T-helper 22 cell (primary cell): ENCODE measurements at places on chromosomes 5 and 9.

- DNase-seq: no peak
Observed at GRCh38 chr9:114756920-114757319, 48.9 kb downstream of the TNFSF15 start.

DNA sequence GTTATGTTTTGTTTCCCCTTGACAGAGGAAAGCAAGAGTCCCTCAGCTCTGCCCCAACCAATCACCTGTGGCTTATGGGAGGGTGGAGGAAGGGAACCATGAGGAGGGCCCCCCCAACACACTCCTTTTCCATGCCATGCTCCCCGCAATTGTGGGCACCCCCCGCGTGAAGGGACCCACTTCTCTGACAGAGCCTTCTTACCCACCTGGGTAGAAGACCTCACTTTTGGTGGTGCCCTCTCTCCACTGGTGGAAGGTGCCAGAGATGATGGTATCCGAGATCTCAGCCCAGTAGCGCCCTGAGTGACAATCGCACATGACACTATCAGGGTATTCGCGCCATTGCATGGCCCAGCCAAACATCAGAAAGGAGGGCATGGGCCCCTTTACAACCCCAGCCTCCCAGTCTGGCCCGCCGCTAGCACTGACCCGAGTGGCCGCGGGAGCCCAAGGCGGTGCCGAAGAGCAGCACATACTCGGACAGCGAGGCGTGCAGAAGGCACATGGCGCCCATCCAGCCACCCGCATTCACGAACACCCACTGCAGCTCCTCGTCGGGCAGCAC, 714 bp downstream of the SIGMAR1 start:
- DNase-seq: no peak

GRCh38 chr5:96963267-96963666, 27.4 kb downstream of the LNPEP start:
- no peak for DNase-seq

DNA sequence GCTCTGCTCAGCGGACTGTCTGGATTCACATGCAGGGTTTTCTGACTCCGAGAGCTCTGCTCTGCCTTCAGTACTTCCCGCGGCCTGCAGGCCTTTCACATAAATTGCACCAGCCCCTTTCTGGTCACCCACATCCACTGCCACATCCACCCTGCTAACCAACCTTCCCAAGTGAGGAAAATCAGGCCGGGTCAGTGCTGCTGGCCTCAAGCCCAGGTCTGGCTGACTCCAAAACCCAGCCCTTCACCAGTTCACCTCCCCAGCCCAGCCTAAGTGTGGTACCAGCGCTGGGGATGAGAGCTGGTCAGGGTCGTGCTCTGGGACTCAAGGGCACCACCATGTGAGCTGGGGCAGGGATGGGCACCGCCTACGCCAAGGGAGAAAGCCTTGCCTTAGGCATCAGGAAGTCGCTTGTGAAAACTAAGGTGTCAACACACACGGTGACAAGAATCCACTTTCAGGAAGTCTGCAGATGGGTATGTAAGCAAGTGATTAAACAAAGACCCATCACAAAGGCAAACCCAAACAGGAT, 12.3 kb downstream of the LMAN2 start:
- DNase-seq: no peak

DNA sequence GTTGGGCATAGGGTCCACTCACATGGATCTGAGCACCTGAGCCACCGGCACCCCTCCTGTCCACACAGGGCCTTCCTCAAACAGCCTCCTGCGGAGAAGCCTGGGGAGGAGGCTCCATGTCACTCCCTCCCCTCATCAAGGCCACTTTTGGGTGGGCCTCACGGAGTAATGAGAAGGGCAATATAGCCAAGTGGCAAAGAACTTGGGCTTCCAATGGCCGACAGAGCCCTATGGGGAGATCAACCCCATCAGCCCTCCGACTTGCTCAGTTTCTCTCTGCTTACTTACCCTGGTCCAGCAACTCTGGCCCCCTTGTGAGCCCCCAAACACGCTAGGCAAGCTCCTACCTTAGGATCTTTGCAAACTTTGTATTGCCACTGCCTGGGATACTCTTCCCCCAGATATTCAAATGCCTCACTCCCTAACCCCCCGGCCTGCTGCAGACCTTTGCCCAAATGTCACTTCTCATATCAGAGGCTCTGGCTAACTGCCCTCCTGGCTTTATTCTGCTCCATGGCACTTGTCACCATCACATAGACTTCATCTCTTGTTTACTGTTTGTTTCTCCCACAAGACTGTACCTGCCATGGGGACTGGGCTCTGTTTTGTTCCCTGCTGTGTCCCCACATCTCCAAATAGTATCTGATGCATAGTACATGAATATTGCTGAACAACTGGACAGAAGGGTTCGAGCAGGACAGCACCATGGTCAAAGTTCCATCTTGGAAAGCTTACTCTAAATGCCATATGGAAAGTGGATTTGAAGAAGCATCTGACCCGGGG, 220.8 kb downstream of the FSTL4 start:
- no peak for DNase-seq

GRCh38 chr5:140603734-140604133, 29.2 kb downstream of the CD14 start:
- DNase-seq: no peak

DNA sequence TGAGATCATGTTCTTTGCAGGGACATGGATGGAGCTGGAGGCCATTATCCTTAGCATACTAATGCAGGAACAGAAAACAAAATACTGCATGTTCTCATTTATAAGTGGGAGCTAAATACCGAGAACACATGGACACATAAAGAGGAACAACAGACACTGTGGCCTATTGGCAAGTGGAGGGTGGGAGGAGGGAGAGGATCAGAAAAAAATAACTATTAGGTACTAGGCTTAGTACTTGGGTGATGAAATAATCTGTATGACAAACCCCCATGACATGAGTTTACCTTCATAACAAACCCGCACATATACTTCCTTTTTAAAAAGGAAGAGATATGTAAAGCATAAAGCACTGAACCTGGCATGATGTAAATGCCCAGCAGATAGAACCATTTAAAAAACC, 99.0 kb downstream of the MEGF10 start:
- no peak for DNase-seq

- no peak for DNase-seq
Observed at GRCh38 chr9:70569070-70569772, 154.8 kb upstream of the KLF9 start.

- no peak for DNase-seq
Observed at GRCh38 chr9:133762488-133763271, 24.5 kb upstream of the SARDH start.

DNA sequence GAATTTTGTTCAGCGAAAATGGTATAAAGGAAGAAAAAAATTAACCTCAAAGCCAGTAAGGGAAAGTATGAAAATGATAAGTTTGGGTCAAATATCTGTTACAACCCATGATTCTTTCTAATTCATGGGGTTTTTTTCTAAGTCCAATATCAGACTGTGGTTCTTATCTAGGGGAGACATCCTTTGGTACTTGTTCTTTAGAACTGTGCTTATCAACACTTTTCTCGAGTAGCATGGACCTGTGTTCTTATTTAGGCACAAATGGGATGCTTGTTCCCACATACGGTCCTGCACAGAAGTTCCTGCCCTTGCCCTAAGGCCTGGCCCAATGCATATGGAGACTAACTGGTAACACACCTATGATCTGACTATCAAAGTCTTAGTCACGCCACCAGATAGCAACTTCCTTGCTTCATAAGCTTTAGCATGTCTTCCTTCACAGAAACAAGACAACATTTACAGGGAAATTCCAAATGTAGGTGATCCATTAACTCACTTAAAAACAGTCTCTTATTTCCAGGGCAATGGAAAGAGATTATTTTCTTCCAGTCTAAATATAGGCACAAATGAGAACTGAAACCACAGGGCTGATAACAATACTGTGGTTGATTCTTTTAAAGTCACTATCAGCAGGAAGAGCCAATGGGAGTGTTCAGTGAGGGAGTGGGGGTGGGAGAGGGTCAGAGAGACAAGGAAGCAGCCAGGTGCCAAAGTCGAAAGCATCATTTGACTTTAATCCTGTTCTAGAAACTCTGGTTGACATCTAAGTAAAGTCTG, 268.8 kb upstream of the ANKRD55 start:
- no peak for DNase-seq

DNA sequence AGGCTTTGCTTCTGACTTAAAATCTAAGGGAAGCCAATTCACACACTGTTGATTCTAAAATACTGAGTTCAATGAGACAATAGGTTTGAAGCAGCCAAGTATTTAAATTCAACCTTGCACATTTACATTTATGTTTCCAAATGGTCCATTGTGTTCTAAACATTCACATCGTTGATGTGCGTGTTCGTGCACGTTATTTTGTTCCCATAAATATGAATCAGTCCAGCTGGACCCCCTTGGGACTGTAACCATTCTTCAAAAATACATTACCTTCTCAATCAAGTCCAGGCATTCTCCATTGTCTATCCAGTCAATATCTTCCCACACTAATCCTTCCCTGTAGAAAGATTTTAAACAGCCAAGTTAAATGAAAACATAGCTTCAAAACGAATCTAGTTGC, 146.4 kb upstream of the RETREG1 start:
- DNase-seq: no peak

GRCh38 chr5:160773646-160774410, 78.2 kb downstream of the ATP10B start:
- no peak for DNase-seq

- DNase-seq: no peak
Observed at GRCh38 chr5:28305891-28306290, 1267.5 kb upstream of the CDH9 start.

- no peak for DNase-seq
Observed at GRCh38 chr5:85337435-85337834, 952.8 kb upstream of the EDIL3 start.

DNA sequence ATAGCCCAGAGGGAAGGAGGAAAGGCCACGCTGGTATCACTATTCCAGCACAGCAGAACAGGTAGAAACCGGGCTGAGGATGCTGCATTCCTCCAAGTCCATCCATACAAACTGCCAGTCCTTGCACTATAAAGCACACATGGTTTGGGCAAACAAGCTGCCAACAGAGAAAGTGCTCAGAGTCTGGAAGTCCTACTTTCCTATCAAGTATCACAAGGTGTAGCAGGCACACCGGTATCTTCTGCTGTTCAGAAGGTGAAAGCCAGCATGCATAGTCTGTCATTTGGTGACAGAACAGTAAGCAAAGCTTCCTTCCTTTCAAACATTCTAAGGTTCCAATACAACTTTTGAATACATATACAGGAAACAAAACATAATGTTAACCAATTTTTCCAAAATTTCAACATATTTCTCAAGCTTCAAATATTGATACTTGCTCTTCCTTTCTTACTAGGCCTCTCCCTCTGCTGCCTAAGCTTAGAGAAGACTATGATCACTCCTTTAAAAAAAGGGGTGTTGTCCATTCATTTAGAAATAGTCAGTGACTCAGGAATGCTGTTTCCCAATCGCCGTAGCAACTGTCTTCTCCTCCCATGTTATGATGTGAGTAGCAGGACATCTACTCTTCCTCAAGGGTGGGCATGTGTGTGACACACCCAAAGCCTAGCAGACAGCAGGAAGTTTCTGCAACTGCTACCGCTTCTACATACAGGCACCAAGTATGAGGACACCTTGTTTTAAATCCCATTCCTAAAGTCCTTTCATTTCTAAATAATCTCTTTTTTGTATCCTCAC, 14.7 kb downstream of the DIAPH1 start:
- peak; percentile 4 for DNase-seq

GRCh38 chr9:6014670-6015270, 654 bp downstream of the RANBP6 start:
- DNase-seq: no peak

DNA sequence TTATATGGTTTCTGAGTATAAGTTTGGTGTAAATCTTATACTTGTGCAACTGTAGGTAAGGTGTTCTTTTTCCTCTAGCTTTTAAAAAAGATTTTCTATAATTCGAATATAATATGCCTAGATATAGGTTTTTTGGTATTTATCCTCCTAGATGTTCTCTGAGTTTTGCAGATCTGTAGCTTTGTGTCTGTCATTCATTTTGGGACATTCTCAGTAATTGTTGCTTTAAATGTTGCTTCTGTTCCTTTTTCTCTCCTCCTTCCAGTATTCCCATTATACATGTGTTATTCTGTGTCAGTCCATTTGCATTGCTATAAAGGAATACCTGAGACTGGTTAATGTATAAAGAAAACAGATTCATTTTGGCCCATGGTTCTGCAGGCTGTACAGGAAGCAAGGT, 33.7 kb downstream of the LURAP1L start:
- DNase-seq: no peak

- DNase-seq: no peak
Observed at GRCh38 chr9:16057541-16057940, 504.7 kb downstream of the CCDC171 start.

DNA sequence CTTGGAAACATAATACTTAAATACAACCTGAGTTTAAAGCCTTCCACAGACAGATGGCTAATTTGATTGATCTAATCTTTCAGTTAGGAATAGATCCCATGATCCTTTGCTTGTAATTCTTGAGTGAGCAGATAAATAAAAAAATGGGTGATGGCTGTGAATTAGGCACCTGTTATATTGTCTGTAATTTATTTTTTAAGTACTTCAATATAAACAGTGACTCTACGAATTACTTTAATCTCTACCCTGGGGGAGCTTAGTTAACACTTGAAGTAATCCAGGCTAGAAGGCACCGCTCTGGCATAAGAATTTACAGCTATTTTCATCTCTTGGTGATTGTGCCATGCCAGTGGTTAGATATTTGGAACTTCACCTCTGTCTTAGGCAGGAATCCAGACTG, 9.0 kb downstream of the EGFLAM start:
- DNase-seq: no peak

DNA sequence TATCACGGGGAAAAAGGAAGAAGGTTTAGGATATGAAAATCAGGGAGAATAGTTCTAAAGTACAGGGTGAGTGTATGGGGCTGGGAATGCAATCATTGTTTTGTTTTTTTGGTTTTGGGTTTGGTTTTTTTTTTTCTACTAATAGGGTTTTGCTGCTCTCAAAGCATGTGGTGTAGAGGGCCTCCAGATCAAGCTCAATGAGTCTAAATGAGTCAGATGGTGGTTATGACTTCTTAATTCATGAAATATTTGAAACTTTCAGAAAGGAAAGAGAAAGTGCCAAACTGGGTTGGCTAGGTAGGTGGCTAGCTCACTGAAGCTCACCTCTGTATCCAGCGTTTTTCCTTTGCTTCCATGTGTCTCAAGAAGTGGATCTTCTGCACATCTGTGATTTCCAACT, 10.7 kb downstream of the OR1L8 start:
- DNase-seq: no peak

DNA sequence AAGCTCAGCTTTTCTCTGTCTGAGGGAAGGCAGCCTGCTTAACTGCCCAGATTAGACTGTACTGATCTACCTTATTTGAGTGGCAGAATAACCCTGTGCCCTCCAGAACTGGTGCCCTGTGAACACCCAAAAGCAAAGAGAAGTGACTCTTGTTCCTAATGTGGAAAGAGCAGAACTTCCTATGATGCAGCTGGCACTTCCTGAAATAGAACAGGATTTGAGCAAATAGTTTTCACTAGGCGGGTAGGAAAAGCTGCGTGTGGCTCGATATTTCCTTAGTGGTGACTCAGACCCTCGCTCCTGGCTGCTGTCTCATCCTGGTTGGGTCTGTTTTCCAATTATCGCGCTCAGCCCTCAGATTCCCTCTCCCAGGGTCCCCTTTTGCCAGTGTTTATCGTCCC, 89.9 kb downstream of the SH3TC2 start:
- DNase-seq: no peak

- no peak for DNase-seq
Observed at GRCh38 chr5:123992641-123993040, 480.7 kb downstream of the CSNK1G3 start.

- no peak for DNase-seq
Observed at GRCh38 chr5:179113945-179114641, 53.9 kb downstream of the ZNF354C start.
